Bronchial smooth muscle cell (primary cell): ENCODE measurements at places on chromosomes 5 and 9. TPM values are rescaled to one million over a fixed set of nuclear protein-coding genes. Genes with fewer than 3 reads are reported as not detected.

The TNPO1 gene
- total RNA-seq, result 193 and 442 TPM in 2 replicates

The ZNF883 gene
- total RNA-seq, result 2.4 and 4.1 TPM in 2 replicates

The TJP2 gene
- total RNA-seq, result 21.6 and 38.0 TPM in 2 replicates

The TNFAIP8 gene
- total RNA-seq, result 20.7 and 31.8 TPM in 2 replicates

The OGN gene
- 43.5 and 59.9 TPM in 2 replicates for total RNA-seq

The PCDHB14 gene
- 0.63 and 2.6 TPM in 2 replicates for total RNA-seq

The TMEM245 gene
- 31.2 and 32.0 TPM in 2 replicates for total RNA-seq

The SLC6A3 gene
- under 0.01 TPM in 1 of 2 replicates, not detected in the other for total RNA-seq

The SEPTIN8 gene
- total RNA-seq, result 39.7 and 67.2 TPM in 2 replicates

The OBP2B gene
- not detected in 2 replicates for total RNA-seq

The ARSI gene
- total RNA-seq, result 9.9 and 16.3 TPM in 2 replicates

The SELENOP gene
- 87.6 and 223 TPM in 2 replicates for total RNA-seq

The PCDHA4 gene
- 0.32 and 0.86 TPM in 2 replicates for total RNA-seq

The S1PR3 gene
- total RNA-seq, result 14.2 and 16.7 TPM in 2 replicates

The FAM169A gene
- 0.16 and 0.17 TPM in 2 replicates for total RNA-seq

The ANKDD1B gene
- total RNA-seq, result 0.95 and 1.3 TPM in 2 replicates

The SOHLH1 gene
- total RNA-seq, result not detected in 2 replicates

The GDA gene
- total RNA-seq, result not detected in 2 replicates
